ENCODE measurements at places on chromosomes 4 and X. TPM values are rescaled to one million over a fixed set of nuclear protein-coding genes. Genes with fewer than 3 reads are reported as not detected.

The POU3F4 gene
- 1.4 TPM for total RNA-seq

The TRIM61 gene
- 5.0 TPM for total RNA-seq

The CT45A1 gene
- not detected for total RNA-seq

The PLS3 gene
- 185 TPM for total RNA-seq

Data from H1 (cell line).